M059J (cell line): ENCODE measurements at places on chromosomes 2 and 18.

DNA sequence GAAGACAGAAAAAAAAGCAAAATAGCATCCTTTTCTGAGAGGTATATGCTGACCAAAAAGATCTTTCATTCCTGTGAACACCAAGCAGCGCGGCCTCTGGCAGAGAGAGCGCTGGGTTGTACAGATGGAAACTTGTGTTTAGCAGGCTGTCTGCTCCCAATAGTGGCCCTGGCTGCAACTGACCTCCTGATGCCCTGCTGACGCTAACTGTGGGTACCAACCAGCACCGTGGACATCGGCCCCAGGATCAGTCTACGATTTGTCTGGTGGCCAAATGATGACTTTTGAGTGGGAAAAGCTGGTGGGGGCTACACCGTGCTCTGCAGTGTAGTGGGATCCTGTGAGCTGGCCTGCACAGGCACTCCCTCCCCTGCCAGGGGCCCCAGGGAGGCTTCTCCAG is 15.7 kb downstream of the COA5 start:
- no peak for DNase-seq

DNA sequence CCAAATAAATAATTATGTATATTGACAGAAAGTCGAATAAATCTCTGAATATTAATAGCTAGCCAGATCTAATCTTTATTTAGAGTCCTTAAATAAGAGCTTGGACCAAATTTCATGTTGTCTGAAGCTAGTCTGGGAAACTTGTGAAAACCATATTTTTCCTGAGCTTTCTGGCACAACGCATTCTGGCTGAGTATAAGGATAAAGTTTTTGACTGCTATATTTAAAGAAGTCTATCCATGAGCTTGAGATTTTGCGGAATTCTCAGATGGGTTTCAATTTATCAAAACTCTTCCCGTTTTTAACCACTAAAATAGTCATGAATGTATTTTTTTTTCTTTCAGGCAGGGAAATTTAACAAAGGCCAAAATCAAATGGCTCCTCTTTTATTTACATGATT is 23.8 kb downstream of the FAP start:
- DNase-seq, result no peak

GRCh38 chr2:42063431-42064171 is 15.8 kb downstream of the PKDCC start:
- no peak for DNase-seq

GRCh38 chr2:119756837-119757236 is 2.9 kb upstream of the PTPN4 start:
- peak; percentile 80 for DNase-seq
